ENCODE measurements at places on chromosomes 2 and 18. TPM values are rescaled to one million over a fixed set of nuclear protein-coding genes. Genes with fewer than 3 reads are reported as not detected.

RFTN2 gene
- total RNA-seq: 0.07 TPM

ABCB11 gene
- not detected for total RNA-seq

RTTN gene
- total RNA-seq: 5.9 TPM

SPC25 gene
- total RNA-seq: 28.1 TPM

ALPG gene
- not detected for total RNA-seq
